ENCODE measurements at places on chromosomes 12 and 14.
A peak's percentile ranks its signal among the peaks of the same experiment; 100 is the strongest.

GRCh38 chr14:49585803-49586672 lies at the start of gene RPS29:
Gene RPS29 (minus strand): TSS chr14:49586380. CDS start chr14:49586346, 34 bp downstream.
- DNase-seq = peak; percentile 98

- no peak for DNase-seq
These were observed 5.6 kb downstream of the DDX47 start for GRCh38 chr12:12818701-12819100.

DNA sequence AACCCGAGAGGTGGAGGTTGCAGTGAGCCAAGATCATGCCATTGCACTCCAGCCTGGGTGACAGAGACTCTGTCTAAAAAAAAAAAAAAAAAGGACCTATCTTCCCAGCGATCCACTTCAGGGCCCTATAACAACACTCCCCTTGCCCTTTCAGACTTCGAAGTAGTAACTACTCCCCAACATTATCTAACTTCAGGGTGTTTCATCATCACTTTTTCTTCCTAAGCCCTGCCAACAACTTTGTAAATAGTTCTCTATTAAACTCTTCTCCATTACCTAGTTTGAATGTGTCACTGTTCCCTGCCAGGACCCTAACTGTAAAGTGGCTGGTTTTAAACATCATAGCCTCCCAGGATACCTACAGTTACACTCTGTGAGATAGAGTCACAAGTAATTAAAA lies 220.8 kb downstream of the BTG1 start:
- DNase-seq = no peak

DNA sequence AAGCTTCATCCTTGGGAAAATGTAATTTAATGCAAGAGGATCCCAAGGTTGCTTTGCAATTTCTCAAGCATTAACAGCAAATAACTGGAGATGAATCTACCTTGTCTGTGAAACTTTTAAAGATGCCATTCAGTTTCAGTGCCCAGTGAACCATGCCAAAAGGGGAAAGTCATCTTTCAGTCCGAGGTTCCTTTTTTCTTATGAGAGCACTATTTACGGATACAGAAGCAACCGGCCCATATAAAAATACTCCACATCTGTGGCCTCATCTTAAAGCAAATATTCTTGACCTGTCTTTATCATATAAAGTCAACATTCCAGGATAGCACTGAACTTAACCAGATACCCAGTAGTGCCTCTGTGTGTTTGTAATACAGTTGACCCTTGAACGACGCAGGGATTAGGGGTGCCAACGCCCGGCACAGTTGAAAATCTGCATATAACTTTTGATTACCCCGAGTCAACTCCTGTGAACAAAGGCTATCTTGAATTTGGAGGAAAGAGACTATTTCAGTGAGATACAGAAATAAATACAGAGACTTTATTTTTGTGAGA lies 209.4 kb downstream of the PCNX1 start:
- DNase-seq = no peak

DNA sequence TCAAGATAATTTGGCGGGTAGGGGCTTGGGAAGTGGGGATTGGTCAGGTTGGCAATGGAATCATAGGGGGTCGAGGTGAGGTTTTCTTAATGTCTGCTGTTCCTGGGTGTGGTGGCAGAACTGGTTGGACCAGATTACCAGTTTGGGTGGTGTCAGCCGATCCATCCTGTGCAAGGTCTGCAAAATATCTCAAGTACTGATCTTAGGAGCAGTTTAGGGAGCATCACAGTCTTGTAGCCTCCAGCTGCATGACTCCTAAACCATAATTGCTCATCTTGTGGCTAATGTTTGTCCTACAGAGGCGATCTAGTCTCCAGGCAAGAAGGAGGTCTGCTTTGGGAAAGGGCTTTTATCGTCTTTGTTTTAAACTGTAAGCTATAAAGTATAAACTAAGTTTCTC lies 868.4 kb downstream of the DIO2 start:
- DNase-seq = no peak

DNA sequence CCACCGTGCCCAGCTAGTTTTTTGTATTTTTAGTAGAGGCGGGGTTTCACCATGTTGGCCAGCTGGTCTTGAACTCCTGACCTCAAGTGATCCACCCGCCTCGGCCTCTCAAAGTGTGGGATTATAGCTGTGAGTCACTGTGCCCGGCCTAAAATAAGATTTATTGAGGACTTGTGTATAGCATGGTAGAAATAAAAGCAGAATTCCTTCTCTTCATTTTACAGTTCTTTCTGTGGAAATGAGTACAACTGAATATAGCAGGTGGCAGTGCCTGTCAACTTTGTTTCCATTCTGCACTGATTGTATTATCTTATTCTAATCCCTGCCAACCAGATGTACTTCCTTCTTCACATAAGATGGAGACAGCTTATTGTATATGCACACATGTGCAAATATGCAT lies 41.0 kb downstream of the DIP2B start:
- DNase-seq = no peak

DNA sequence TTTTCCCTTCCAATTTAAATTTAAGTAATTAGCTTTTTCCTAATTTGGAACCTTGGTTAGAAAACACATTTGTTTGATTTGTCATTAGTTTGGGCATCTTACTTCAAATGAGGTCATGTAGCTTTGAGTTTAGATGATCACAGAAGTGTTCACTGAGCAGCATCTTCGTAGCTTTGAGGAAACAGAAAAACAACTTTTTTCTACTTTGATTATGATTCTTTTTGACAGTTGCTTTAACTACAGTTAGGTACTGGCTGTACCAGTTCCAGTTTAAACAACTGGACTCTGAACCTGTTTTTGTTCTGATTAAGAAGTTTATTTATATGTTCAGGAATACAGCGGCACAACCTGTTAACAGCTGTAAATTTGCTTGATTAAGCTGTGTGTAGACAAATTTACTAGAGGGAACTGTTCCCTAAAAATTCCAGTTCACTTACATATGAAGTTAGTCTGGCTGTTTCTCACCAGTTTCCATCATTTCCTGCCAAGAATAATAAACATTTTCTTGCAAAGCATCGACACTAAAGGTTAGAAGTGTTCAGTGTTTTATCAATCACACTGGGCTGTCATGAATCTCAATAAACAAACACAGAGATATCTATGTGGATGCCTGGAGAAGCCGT lies 191.9 kb downstream of the RAD51B start:
- no peak for DNase-seq

GRCh38 chr12:84696908-84697540 lies 215.6 kb downstream of the SLC6A15 start:
- no peak for DNase-seq

- DNase-seq = no peak
These were observed 9.9 kb downstream of the UBC start for GRCh38 chr12:124904306-124905098.

- DNase-seq = no peak
These were observed 32.3 kb downstream of the BEST3 start for GRCh38 chr12:69666798-69667197.

GRCh38 chr12:105240228-105240627 lies 4.3 kb upstream of the APPL2 start:
- DNase-seq = no peak

DNA sequence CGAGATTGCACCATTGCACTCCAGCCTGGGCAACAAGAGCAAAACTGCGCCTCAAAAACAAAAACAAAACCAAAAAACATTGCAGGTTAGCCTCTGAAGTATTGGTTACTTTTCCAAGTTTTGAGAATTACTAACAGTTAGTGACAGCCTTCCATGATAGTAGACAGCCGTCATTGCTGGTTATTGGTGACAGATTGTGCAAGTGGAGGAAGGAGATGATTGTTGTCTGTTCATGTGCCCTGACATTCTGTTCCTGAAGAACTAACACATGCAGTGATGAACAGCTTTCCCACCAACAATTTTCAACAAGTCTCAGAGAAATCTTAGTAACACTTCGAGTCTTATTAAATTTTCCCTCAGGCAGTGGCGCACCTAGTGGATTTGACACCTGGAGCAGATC lies 89.3 kb upstream of the NAP1L1 start:
- no peak for DNase-seq

GRCh38 chr14:65101631-65102440 lies 481 bp downstream of the MAX start:
- peak; percentile 18 for DNase-seq

GRCh38 chr12:60475825-60476224 lies 880.0 kb downstream of the SLC16A7 start:
- DNase-seq = no peak

DNA sequence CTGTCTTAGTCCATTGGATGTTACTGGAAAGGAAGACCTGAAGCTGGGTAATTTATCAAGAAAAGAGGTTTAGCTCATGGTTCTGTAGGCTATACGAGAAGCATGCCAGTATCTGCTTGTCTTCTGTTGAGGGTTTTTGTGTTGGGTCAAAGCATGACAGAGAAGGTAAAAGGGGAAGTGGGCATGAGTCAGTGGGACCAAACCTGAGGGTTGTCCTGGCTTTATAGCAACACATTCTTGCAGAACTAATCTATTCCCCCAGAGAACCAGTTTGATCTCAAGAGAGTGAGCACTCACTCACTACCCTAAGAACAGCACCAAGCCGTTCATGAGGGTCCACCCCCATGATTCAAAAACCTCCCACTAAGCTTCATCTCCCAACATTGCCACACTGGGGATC lies 19.0 kb upstream of the KRAS start:
- DNase-seq = no peak

- DNase-seq = no peak
These were observed 4.2 kb upstream of the CLECL1 start for GRCh38 chr12:9736936-9737705.

- no peak for DNase-seq
These were observed 215.6 kb downstream of the FSCB start for GRCh38 chr14:44291366-44291915.

DNA sequence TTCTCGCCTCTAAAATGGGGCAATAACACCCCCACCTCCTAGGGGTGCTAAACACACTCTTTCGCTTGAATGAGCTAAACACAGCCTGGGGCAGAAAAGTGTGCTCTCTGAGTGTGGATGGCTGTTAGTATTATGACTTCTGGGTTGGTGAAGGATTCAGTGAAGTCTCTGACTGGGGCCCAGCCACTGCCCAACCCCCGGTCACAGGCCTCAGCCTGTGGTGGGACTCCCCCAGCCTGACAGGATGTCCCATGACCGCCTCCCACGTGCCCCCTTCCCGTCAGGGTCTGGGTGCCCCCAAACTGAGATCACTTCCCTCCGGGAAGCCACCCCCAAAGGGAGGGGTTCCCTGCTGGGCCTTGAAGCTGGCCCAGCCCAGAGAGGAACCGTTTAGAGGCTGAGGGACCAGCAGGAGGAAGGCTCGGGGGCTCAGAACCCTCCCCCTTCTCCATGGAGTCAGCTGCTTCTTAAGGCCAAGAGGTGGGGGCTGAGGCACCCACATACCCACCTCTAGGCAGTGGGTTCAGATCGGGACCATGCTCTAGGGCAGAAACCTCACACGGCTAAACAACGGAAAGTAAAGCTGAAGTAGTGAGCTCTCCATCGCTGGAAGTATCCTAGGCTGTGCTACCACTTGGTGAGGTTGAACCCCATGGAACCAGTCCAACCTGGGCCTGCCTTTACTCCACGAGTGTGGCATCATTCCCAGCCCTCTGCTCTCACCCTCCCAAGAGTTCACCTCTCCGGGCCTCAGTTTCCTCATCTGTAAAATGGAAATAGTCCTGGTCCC lies 13.8 kb downstream of the DTX1 start:
- DNase-seq = peak; percentile 69

GRCh38 chr12:271161-271560 lies 8.5 kb upstream of the SLC6A13 start:
- no peak for DNase-seq

DNA sequence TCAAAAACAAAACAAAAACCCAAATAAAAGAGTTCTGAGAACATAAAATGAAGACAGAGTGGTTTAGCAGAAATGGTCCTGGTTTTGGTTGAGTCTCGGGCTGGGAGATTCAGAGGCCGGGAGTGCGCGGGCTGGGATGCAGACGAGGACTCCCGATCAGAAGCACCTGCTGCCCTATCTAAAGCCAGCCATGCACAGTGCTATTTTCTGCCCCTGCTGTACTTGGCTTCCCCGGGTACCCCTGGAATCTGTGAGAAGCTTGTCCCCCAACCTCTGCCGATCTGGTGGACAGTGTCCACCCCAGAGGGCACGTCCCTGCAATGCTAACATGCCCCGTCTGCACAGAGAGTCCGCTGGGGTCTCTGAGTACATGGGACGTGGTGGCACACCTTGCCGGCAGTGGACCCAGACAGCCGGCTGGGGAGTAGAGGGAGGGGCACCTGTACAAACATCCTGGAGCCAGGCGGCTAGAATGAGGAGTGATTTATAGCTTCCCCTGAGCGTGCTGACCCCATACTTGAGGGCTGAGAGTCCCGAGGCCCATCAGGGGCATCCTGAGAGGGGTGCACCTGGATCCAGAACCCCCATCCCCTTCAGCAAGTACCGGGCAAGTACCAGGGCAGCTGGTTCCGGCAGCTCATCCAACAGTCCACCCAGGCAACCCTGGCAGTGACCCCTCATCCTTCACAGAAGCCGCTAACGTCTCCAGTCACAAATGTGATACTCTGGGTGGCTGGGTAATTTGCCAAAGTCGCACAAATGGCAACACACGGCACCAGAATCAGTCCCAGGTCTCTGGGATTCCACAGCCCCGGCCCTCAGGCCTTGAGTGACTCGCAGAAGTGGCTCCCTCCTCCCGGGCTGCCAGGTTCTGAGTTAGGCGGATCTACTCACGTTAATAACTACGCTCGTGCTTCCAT lies 37.1 kb downstream of the CHGA start:
- no peak for DNase-seq

- DNase-seq = no peak
These were observed 6.7 kb downstream of the ANO4 start for GRCh38 chr12:100801320-100801719.

DNA sequence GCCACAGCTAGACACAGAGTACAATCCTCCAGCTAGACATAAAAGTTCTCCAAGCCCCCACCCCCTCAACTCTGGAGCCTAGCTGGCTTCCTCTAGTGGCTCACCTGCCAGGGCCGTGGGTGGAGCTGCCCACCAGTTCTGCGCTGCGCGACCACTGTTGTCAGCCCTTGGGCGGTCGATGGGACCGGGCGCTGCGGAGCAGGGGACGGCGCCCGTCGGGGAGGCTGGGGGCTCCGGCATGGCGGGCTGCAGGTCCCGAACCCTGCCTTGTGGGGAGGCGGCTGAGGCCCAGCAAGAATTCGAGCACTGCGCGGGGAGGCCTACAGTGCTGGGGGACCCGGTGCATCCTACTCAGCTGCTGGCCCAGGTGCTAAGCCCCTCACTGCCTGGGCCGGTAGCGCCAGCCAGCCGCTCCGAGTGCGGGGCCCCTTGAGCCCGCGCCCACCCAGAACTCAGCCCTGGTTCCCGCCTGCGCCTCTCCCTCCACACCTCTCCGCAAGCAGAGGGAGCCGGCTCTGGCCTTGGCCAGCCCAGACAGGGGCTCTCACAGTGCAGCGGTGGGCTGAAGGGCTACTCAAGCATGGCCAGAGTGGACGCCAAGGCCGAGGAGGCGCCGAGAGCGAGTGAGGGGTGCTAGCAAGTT lies 51.0 kb downstream of the RTN1 start:
- no peak for DNase-seq

- DNase-seq = no peak
These were observed 498.3 kb downstream of the KCNH5 start for GRCh38 chr14:62546862-62547474.

All from stimulated activated CD4-positive, alpha-beta T cell treated with anti-CD3 and anti-CD28 coated beads, Interleukin-1b, Interleukin-23, amount 100 ng/mL, for 48 hours (primary cell).